ENCODE measurements at places on chromosomes 5 and 9. TPM values are rescaled to one million over a fixed set of nuclear protein-coding genes. Genes with fewer than 3 reads are reported as not detected.

Gene PPIP5K2
- 51.1 TPM for total RNA-seq

Gene MRNIP
- 11.9 TPM for total RNA-seq

Gene FCN1
- total RNA-seq = not detected

Gene ADAMTSL1
- 6.0 TPM for total RNA-seq

Gene HSPA5
- 380 TPM for total RNA-seq

Gene PCDHA9
- total RNA-seq = under 0.01 TPM

Gene OR1J2
- not detected for total RNA-seq

Gene ANAPC2
- 33.6 TPM for total RNA-seq

Gene PCDHGA4
- total RNA-seq = 2.2 TPM

Gene CER1
- not detected for total RNA-seq

Gene CCL19
- total RNA-seq = not detected

Gene CPLANE1
- total RNA-seq = 19.7 TPM

Gene ZDHHC11B
- total RNA-seq = not detected

Gene PCDHB5
- total RNA-seq = 1.7 TPM

Gene PNPLA7
- total RNA-seq = 1.7 TPM
